Karpas-422 (cell line): ENCODE measurements at places on chromosomes 2 and 18.

GRCh38 chr2:104163611-104164130 is 690.2 kb upstream of the POU3F3 start:
- no peak for DNase-seq

DNA sequence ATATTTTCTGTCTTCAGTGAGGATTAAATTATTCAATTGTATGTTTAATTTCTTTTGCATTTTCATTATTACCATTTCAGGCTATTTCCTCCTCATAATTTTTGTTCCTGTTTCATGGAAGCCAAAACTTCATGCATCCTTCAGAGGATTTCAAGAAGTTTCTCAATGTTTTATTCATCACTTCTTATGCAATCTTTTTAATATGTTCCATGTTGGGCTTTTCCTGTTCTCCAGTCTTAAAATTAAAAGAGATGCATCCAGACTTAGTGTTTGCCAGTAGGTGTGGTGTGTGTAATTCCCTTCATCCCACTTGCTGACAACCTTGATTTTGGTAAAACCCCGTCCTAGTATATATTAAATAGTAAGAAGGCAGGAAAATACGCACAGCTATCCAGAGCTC is 190.0 kb downstream of the EN1 start:
- no peak for DNase-seq

GRCh38 chr2:24919037-24919505 is 966 bp downstream of the ADCY3 start:
- DNase-seq, result peak; percentile 72

GRCh38 chr2:71804281-71804751 is 343.3 kb downstream of the CYP26B1 start:
- DNase-seq, result no peak
